ENCODE measurements at places on chromosomes 11 and 22.

DNA sequence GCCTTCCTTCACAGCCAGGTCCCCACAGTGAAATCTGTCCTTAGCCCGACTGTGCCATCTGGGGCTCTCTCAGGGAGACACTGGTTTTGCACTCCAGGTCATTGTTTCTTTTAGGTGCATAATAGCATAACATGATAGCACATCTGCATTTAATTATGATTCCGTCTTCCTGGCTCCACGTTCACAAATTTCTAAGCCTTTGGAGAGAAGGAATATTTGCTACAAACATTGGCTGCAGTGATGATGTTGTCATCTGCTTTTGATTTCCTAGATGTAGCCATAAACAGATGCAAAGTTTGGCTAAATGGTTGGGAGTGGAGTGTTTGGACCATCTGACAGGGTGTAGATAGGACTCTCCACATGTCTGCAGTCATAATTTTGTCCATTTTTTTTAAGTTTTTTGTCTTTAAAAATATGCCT lies 12.0 kb upstream of the CAT start:
- no peak for DNase-seq

GRCh38 chr11:30423279-30423648 lies 100.4 kb downstream of the ARL14EP start:
- DNase-seq = no peak

DNA sequence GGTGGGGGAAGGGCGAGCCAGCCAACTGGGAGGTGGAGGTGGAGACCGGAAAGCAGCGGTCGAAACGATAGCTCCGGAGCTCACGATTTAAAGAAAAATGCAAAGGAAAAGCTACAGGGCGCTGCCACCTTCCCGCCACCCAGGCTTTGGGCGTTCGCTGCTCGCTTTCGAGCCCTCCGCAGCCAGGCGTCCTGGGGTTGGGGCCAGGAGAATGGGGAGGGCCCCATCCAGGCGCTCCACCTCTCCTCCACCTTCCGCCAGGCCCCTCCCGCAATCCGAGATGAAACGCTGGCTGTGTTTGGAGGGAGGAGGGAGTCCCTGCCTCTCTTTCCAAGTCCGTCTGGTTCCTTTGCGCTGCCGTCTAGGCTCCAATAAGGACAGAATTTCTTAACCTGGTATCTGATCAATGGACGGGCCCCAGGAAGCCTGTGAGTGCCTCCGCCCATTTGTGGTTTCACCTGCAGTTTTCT lies 483 bp upstream of the ABTB2 start:
- peak; percentile 48 for DNase-seq

GRCh38 chr11:59365232-59366018 lies 6.7 kb downstream of the OR5AN1 start:
- no peak for DNase-seq

DNA sequence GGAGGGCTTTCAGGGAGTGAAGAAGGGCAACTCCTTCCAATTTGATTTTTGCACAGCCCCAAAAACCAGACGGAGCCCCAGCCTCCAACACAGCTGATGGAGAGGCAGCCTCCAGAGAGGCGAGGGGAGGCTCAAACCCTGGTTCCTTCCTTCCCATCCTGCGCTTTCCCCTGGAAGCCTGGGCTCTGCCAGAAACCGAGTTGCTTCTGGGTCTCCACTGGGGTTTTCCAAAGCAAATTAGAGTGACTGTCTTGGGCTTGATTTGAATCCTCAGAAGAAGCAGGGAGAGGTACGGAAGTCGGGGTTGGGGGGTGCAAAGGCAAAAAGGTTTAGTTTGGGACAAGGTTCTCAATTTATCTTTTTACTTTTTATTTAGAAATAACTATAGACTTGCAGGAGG lies 129.2 kb downstream of the MPPED1 start:
- no peak for DNase-seq

GRCh38 chr11:77470971-77471370 lies 2.9 kb downstream of the PAK1 start:
- DNase-seq = no peak

GRCh38 chr11:130212431-130212961 lies 52.9 kb downstream of the ST14 start:
- DNase-seq = no peak

DNA sequence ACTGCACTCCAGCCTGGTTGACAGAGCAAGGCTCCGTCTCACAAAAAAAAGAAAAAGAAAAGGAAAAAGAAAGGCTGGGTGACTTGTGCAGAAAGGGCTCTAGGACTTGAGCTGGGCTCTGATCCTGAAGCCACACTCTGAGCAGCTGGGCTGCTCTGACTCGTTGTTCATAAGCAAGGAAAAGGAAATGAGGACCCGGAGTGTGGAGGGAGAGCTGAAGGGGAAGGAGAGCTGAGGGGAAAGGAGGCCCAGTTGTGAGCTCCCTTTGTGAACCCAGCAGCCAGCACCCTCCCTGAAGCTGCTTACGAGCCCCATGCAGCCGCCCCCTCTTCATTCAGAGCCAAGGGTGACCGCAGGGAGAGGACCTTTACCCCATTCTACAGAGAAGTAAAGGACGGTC lies 12.3 kb upstream of the SH3BP1 start:
- DNase-seq = no peak

- DNase-seq = peak; percentile 76
Observed at GRCh38 chr11:122756417-122756816, 81.9 kb upstream of the CRTAM start.

DNA sequence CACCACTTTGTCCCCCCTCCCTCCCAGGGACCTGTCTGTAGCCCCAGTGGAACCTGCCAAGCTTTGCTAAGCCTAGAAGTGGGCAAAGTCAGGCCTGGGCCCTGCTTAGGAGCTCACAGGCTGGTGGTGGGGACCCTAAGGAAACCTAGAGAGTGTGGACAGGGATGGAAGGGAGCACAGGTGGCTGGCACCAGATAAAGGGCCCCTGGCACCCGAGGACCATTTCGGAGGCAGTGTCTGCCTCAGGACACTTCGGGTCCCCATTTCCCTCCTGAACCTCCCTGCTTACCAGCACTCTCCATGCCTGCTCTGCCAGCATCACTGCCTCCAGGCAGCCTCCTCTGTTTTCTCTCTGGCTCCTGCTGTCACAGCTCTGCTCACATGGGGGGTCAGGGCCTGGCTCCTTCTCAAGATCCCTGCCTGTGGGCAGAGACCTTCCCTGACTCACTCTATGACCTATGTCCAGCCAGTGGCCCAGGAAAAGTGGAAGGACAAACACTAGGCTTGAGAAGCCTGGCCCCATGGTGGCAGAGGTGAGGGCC lies 13.6 kb upstream of the OMP start:
- DNase-seq = no peak

DNA sequence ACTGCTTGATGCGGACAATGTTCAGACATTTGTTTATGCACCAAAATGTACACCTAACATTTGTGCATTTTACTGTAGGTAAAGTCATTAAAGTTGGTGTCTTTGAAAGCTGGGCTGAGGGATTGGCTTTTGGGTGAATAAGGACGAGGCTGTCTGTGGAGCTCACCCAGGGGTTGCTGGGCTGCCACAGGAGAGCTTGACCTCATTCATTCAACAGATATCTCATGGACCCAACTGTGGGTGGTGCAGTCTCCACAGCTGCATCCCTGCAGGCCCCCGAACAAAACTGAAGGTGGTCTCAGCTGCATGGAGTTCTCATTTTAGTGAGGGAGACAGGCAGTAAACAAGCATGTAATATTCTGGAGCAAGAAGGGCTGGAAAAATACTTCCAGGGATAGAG lies 32.7 kb downstream of the SGSM3 start:
- no peak for DNase-seq

DNA sequence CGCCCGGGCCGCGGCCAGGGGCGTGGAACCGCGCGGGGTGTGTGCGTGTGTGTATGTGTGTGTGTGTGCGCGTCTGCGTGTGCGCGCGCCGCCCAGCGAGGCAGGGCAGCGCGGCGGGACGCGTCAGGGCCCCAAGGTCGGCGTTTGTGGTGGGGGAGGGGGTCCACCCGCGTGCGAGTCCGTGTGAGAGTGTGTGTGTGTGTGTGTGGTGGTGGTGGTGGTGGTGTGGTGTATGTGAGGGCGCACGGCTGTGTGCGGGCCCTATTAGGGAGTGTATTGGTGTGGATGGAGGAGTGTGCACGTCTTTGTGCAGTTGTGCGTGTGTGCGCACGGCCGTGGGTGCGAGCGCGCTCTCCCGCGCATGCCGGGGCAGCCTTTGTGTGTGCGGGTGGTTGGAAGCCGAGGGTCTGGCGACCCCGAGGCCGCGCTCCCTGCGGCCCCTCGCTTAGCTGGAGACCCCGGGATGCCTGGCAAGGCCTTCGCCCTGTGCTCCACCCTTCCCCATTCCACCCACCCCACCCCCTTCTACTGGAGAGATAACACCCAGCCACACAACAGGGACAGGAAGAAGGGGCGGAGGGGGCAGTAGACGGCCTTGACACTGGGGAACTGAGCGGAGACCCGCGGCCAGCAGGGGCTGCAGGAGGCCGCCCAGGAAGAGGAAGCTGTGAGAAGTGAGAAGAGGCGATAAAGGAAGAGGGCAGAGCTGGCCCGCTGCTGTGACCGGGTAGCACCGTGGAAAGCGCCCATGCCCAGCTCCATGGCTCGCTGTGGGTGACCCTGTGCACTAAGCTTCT lies 528 bp upstream of the ARRB1 start:
- DNase-seq = peak; percentile 76

GRCh38 chr11:130474637-130475400 lies 26.4 kb downstream of the ADAMTS15 start:
- DNase-seq = no peak

GRCh38 chr22:30057375-30057774 lies 22.9 kb upstream of the HORMAD2 start:
- DNase-seq = no peak

DNA sequence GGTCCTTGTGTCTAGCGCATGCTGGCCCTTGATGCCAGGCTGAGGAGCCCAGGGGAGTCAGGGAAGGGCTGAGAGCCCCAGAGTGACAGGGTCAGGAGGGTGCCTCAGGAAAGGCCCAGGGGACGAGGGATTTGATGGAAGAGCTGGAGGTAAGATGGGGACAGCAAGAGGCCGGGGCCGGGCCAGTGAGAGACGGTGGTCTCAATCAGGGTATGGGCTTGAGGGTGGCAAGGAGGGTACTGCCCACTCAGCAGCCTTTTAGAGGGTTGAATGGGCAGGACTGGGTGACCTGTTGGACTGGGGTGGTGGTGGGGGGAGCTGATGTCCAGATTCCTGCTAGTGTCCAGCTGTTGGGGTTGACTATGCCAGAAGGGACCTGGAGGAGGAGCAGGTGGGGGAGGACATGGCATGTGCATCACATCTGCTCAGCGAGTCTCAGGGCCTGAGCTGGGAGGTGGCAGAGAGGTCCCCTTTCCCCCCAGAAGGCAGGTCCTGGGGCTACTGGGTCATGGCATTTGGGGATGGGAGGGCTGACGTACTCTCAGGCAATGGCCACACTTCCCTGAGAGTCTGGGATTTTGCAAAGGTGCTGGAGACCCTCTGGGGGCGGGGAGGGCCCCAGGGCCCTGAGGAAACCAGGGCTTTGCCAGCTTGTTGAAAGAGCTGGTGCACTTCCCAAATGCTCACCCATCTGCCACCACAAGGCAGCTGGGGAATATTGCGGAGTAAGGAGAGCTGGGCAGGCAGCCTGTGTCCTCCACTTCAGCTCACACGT lies 18.4 kb downstream of the MYO7A start:
- DNase-seq = peak; percentile 29

- peak; percentile 66 for DNase-seq
Observed at GRCh38 chr11:75582895-75583717, 21.1 kb downstream of the SERPINH1 start.

GRCh38 chr22:42261296-42261695 lies 9.2 kb downstream of the TCF20 start:
- DNase-seq = no peak

DNA sequence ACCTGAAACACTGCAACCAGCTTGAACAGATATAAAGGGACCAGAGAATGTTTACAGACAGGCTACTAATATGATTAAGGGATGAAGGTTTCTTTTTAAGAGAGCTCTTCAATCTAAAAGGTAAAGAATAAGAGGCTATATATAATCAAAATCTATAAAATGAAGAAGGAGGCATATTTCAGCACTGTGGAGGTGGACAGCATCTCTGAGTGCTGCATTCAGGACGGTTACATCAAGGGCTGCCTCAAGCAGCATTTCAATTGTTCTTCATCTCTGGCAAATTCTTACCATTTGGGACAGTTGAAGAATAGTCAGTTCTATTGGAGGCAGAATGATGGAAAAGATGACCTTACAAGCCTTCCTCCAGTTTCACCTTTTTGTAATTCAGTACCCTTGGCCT lies 139.6 kb upstream of the LMO1 start:
- no peak for DNase-seq

- DNase-seq = no peak
Observed at GRCh38 chr22:50521710-50522109, 3.7 kb downstream of the SCO2 start.

- peak; percentile 96 for DNase-seq
Observed at GRCh38 chr11:61971248-61972111, 4.0 kb upstream of the FTH1 start.

GRCh38 chr11:35248558-35249323 lies 109.8 kb downstream of the CD44 start:
- no peak for DNase-seq

DNA sequence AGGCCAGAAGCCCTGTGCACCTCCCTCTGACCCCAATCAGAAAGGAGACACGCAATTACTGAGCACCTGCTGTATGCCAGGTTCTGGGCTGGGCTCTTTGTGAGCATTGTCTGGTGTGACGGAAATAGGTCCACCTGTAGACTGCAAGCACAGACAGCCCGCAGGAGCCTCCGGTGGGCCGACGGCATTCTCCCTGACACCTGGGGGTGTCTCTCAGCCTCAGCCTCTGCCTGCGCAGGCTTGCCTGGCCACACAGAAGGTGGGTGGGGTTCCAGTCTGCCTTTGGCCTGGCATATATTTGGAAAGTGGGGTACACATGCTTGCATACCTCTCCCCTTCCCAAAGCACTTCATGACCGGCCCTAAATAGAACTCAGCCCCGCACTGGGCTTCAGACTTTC lies 129.3 kb downstream of the BUD13 start:
- DNase-seq = no peak

- DNase-seq = peak; percentile 40
Observed at GRCh38 chr22:21754523-21754922, 18.9 kb upstream of the YPEL1 start.

DNA sequence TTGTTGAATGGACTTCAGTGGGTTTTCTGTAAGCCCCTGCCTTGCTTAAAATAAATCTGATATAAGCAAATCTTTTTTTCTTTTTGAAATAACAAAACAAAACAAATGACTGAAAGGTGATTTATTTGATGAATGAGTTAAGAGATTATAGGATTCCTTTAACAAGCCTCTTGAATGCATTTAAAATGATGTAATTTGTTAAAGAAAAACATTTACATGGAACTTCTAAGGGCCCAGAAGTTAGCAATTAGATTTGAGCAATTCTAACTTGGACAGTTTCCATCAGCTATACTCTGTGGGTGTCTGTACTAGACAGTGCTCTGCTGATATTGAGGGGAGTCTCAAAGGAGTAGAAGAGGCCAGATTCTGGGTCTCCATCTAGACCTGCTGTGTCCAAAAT lies 143.5 kb upstream of the RAG2 start:
- DNase-seq = no peak

GRCh38 chr11:56910046-56910773 lies 78.5 kb upstream of the OR5AK2 start:
- DNase-seq = no peak

DNA sequence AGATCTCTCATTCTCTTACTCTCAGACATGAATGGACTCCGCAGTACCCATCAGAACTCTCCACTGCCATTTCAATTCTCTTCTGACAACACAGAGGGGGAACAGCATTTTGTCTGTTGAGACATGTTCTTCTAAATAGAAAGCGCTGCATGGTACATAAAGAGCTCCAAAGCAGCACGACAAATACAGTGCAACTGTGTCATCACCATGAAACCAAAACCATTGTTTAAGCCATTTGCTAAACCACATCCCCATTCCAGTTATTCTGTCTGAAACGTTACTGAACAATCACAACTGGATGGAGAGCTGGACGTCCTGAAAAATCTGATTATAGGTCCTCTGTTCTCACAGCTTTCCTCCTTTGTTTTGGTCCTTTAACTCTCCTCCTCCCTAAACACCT lies 17.9 kb upstream of the TENM4 start:
- DNase-seq = peak; percentile 29
